Head of caudate nucleus (tissue), 42 donors: ENCODE measurements at places on chromosomes 5 and 9.

GRCh38 chr5:18181575-18181974 is 547.3 kb downstream of the TAF11L14 start:
- DNase-seq = no peak

- DNase-seq = no peak
Measured at GRCh38 chr5:26894719-26895263, 143.6 kb downstream of the CDH9 start.

DNA sequence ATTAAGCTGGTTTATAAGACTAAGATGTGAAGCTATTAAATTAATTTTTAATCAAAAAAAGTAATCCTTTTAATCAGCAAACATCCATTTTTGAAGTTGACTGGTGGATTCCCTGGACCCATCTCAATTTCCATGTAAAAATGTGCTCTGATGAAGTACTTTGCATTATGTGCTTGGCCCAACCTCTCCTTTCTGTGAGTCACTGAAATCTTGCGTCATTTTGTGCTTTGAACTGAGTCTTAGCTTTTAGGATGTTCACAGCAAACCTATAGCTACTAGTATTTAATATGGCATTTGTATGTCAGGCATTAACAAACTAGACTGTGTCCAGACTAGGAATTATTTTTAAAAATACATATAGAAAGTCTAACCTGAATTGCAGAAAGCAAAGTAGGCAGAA is 55.0 kb upstream of the CDH12 start:
- DNase-seq = no peak

DNA sequence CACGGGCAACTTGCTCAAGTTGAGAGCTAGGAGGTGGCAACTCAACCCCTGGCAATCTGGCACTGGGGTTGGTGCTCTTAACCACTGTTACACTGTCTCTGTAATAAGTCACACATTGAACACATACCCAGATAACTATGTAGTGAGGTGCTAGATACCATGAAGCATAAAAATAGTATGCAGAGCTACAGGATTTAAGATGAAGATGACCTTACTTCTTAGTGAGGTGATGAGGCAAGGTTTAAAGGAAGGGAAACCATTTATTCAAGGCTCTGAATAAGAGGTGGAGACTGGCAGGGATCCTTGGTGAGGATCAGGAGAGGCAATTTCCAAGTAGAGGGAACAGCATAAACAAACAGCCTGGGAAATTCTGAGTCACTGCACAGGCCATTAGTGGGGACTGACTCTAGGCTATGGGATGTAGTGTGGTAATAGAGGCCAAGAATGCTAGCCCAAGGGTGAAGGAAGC is 67.6 kb upstream of the NR3C1 start:
- no peak for DNase-seq

- DNase-seq = no peak
Measured at GRCh38 chr5:1840741-1841521, 39.7 kb downstream of the NDUFS6 start.

- peak; percentile 58 for DNase-seq
Measured at GRCh38 chr5:150180241-150181026, 9.4 kb upstream of the SLC6A7 start.

GRCh38 chr5:52605317-52606313 is 182.1 kb upstream of the ITGA1 start:
- no peak for DNase-seq

DNA sequence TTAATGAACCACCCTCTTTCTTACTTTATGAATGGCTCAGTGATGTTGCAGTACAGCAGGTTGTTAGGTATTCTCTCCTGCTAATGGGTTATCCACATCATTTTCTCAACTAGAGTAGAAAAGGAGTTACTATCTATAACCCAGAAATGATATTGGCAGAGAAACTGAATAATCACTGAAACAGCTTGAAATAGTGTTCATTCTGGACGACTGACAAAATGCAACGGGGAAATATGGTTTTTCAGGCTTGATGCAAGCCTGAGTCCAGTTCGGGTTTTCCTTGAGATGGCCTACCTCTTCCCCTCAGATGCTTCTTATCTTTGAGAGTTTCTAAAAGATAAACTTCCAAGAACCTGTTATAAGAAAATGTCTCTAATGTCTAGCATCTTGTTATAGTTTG is 187.3 kb downstream of the RAB3C start:
- no peak for DNase-seq

GRCh38 chr9:98357921-98358535 is 102.6 kb upstream of the TBC1D2 start:
- DNase-seq = no peak

DNA sequence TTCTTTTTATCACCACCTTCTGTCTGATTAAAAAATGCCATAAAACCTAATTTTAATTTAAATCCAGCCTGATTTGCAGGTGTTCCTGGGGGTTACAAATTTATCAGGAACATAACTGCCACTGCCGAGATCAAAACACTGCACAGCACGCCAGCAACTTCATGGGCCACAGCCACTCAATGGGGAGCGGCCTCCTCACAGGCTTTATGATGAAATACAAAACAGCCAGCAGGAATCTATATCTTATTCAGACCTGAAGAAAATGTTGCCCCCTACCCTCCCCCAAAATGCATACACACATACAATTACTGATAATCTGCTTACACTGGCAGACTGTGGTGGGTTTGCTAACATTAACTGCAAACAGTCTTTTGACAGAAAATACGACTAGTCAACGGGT is 151.7 kb upstream of the POU5F2 start:
- DNase-seq = no peak

DNA sequence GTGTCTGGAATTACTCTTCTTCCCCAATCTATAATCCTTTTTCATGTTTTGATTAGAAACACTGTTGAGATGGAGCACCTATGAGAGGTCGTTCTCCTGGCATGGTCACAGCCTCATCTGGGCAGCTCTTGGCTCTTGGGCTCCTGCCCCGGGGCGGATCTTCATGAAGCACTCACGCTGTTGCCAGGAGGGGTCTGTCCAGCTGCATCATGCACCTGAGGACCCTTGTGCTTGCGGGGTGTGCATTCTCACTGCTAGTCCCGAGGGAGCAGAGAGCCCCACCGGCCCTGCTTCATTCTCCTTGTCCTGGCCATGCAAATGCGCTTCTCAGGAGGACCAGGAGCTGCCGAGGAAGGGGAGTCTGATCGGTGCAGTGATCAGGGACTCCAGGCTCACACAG is 117.6 kb upstream of the S1PR3 start:
- no peak for DNase-seq

- DNase-seq = no peak
Measured at GRCh38 chr9:4668604-4669003, 2.3 kb upstream of the SPATA6L start.

DNA sequence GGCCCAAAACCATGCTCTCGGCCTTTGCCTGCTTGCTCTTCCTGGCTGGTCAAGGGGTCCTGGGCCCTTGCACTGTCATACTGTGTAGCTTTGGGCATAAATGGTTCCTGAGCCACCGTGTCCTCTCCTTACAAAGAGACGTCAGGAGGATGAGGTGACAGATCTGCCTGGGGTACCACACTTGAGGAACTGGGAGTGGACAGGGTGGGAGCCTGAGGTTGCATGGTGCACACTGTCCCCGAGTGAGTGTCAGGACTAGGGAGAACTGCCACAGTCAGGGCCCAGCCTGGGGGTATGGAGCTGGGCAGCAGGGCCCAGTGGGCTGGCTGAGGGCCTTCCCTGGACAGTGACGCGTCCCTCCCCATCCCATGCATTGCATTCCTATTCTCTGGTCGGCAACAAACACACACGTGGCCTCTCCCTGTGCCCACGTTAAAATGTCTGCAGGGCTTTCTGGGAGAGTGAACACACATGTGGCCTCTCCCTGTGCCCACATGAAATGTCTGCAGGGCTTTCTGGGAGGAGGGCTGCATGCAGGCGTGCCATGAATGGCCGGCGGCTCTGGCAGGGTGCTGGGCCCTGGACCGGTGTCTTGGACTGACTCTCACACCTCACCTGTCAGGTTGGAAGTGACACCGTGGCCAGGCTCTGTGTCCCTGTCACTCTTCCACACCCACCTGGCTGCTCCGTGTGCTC is 122.1 kb upstream of the COL5A1 start:
- DNase-seq = no peak

- DNase-seq = no peak
Measured at GRCh38 chr5:52837591-52838001, 49.9 kb downstream of the ITGA1 start.

GRCh38 chr5:91092859-91093783 is 290.0 kb downstream of the ARRDC3 start:
- no peak for DNase-seq

- no peak for DNase-seq
Measured at GRCh38 chr9:17627641-17628040, 48.8 kb downstream of the SH3GL2 start.

DNA sequence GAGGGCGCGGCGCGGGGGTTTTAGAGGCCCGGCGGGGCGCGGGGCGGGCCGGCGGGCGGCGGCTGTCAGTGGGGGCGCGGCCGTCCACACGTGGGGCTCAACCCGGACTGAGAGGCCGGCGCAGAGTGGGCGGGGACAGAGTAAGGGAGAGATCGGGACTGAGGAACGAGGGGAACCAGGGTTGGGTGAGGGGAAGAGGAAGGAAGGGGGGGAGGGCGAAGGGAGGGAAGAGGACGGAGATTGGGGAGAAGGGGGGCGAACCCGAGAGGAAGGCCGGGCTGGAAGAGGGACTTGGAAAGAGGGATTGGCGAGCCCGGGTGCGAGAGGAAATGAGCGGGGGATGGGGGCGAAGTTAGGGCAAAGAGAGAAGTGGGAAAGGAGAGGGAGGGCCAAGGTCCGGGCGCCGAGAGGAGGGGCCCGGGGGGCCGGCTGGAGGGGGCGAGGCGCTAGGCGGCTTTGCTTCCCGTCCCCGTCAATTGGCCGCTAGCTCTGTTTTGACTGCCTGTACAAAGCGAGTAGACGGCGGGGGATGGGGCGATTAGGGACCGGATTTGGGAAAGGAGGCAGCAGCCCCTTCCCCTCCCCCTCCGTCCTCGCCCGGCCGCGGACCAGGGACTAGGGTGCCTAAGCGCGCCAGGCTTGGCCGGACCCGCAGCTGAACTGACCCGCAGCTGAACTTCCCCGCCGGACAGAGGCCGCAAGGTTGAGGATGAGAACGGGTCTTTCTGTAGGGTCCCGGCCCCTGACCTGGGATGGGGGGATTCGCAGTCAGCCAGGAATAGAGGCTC is 399 bp upstream of the FBN2 start:
- DNase-seq = peak; percentile 9

GRCh38 chr5:98679963-98680362 is 93.5 kb upstream of the RGMB start:
- no peak for DNase-seq

DNA sequence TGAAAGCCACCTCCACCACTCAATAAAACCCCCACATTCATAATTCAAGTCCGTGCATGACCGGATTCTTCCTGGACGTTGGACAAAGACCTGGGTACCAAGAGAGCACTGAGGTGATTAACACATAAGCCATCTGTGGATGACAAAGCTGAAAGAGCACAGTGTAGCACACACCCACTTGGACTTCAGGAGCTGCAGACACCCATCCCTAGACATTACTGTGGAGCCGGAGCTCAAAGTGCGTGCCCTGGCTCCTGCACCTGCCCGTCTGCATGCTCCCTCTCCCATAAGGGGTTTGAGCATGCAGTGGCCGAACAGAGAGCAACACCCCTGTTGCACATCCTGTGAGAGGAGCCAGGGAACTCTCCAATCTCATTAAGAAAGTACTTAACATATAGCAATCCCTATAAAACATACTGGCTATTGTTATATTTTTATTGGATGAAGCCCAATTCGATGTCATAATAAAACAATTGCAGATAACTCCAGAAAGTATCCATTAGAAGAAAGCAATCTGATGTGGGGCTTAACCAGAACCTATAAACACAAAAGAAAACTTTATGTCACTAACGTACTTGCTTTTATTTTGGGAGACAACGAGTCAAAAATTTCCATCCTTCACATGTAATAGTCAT is 1174.2 kb upstream of the C9orf72 start:
- DNase-seq = no peak

GRCh38 chr5:89071941-89072331 is 189.0 kb upstream of the MEF2C start:
- no peak for DNase-seq

GRCh38 chr5:68369457-68370125 is 154.0 kb downstream of the PIK3R1 start:
- no peak for DNase-seq

DNA sequence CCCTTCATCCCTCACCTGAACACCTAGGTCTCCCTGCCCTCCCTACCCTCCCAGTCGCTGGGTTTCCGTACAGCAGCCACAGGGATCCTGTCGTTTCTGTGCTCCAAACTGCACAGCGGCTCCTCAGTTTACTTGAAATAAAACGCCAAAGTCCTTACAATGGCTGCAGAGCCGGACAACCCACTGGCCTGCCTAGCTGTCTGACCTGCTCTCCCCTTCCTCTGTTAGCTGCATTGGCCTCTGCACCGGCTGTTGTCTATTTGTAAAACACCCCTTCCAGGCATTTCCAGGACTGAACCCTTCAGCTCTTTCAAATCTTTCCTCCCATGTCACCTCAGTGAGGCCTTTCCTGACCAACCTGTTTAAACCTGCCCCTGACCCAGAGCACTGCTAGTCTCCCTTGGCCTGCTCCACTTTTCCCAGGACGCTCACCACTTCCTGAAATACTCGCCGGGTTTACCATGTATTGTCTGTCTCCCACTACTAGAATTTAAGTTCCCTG is 9.1 kb upstream of the MGAT1 start:
- DNase-seq = no peak

GRCh38 chr5:109739741-109740728 is 50.3 kb downstream of the MAN2A1 start:
- no peak for DNase-seq

DNA sequence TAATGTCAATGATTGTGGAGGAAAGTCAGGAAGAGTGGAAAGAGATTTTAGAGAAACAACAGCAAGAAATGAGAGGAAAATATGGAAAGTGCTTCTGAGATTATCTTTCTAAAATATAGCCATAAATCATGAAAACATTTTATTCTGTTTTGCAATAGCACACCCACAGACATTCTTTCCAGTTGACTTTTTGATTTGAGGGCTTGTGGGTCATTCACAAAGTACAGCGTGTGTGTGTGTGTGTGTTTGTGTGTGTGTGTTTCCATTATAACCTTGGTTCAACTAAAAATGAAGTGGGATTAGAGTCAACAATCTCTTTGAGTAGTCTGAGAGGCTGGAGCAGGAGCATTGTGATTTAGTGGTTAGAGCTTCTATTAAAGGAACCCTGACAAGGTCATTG is 116.6 kb upstream of the GAS1 start:
- no peak for DNase-seq

DNA sequence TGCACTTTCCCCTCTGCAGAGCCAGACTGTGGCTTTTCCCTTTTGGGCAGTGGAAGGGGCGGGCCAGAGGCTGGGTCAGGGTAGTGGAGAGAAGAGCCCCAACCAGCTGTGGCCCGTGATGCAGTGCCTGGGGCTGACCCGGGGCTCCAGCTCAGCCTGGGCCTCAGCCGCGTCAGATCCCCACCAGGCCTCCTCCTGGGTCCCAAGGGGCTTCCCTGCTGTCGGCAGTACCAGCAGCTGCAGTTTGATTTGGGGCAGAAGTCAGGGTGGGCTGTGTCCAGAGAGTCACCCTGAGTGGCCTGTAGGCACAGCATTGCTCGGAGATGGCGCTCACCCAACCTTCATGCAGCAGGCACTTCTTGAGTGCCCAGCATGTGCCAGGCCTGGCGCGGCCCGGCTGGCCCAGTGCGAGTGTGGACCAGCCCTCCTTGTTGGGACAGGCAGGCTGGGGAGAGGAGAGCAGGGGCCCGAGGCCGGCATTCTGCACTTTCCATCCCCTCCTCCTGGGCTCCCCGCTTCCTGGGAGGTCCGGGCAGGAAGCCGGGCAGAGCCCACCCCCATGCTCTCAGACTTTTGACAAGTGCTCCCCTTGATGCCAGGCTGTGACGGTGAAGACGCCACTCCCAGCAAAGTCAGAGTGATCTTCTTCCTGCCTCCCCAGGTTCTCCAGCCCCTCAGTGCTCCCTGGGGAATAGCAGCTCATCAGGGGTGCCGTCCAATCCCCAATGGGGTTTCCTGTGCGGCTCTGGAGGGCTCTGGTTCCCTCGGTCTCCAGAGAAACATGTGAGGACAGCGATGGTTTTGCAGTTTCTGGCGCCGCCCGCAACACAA is 88.3 kb upstream of the COL5A1 start:
- no peak for DNase-seq
